ENCODE measurements at places on chromosomes 12 and 14.

DNA sequence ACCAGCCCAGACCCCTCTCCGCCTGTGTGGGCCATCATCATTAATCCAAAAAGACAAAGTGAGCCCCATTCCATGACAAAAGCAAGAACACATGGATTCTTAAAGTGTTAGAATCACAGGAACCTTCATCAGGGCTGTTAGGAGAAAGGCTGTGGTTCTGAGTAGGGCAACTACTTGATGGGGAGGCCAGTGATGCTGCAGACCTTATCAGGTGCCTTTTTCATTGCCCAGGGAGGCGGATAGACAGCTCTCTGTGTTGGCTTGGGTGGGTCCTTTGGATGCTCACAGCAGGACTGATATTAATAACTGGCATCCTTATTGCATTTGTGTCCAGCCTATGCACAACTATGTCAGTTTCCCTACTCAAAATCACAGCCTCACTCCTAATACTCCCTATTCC, 2.3 kb downstream of the HEBP1 start:
- DNase-seq, result no peak

GRCh38 chr14:32014057-32014456, 63.0 kb upstream of the ARHGAP5 start:
- no peak for DNase-seq

- no peak for DNase-seq
Measured at GRCh38 chr12:68800294-68800693, 7.7 kb upstream of the MDM2 start.

GRCh38 chr12:51067771-51068170, 15.6 kb downstream of the CSRNP2 start:
- DNase-seq, result no peak

- no peak for DNase-seq
Measured at GRCh38 chr12:96441816-96442215, 41.6 kb upstream of the CDK17 start.

DNA sequence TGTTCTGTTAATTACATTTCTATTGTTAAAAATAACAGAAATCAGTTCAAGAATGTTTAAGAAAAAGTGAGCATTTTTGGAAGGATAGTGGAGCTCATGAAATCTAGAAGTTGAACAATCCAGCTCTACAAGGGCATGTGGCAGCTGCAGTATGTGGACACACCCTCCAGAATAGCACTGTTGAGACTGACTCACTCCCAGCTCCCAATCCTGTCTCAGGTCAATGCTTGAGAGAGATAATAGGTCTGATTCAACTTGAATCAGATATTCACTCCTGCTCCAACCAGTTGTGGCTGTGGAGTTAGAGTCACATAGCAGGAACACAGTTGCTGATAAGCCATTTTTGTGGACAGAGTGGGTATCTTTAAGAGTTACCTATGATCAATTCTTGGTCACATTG, 113.0 kb upstream of the NTF3 start:
- DNase-seq, result no peak

DNA sequence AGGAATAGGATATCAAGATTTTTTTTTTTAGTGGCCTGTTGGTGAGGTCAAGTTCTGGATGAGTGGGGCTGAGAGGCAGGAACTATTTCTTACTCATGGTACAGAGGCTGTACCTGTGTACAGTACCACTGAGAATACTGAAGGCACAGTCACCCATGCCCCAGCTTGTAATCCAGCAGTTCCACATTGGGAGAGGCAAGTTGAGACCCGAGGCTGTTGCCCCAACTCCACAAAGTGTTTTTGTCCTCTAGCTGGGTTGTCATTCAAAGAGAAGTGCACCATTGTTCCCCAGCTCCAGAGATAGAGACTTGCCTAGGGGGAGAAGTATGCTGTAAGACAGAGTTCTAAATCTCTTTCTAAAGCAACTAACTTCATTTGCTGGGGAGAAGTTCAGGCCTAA, 38.7 kb downstream of the ARID2 start:
- no peak for DNase-seq

- DNase-seq, result no peak
Measured at GRCh38 chr12:40225984-40226602, 1.3 kb downstream of the LRRK2 start.

DNA sequence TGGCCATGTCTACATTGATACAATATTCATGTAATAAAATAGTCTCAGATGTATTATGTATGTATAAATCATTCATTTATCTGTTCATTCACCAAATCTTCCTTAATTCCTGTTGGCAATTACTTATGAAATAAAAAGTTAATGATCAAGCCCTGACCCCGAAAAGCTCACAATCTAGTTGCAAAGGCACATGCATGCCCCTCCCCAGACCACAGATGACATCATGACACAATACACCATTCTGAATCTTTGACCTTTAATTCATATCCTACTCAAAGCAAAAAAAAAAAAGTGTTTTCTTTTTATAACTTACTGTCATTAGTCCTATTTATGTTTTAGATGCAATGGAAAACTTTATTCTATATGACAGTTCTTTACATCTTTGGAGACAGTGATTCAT, 346.9 kb downstream of the PRKD1 start:
- DNase-seq, result no peak

DNA sequence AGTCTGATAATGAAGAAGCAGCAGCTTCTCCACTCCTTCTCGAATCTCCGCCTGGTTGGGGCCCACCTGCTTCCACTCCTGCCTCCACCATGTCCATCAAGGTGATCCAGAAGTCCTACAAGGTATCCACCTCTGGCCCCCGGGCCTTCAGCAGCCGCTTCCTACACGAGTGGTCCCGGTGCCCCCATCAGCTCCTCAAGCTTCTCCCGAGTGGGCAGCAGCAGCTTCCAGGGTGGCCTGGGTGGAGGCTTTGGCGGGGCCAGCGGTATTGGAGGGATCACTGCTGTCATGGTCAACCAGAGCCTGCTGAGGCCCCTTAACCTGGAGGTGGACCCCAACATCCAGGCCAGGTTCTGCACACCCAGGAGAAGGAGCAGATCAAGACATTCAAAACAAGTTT, 381.0 kb upstream of the USP15 start:
- DNase-seq, result no peak

DNA sequence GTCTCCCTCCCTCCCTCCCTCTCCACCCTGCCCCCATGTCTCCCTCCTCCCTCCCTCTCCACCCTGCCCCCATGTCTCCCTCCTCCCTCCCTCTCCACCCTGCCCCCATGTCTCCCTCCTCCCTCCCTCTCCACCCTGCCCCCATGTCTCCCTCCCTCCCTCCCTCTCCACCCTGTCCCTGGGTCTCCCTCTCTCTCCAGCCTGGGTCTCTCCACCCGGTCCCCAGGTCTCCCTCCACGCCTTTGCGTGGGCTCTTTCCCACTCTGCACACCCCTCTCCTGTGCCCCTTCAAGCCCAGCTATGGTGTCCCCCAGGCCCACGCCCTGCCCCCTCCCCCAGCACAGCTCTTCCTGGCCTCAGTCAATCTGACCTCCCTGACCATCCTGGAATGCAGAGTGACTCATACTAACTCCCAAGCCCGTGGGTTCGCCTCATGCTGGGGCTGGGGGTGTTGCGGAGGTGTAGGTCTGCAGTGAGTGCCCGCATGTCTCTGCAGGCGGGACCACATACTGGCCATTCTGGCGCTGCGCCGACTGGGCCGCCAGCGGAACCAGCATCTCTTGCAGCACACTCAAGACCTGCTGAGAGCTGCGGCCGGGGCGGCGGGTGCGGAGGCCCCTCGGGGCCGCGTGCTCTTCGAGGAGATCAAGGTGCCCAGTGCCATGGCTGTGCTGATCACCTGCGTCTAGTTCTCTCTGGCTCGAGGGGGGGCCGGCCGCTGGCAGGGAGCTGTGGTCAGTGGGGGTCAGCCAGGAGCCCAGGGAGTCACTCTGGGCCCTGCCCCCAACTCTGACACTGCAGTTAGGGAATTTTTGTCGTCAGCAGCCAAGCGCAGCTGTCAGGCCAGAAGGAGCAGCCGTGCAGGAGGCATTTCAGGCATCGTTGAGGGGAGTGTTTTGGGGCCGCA, 13.5 kb upstream of the TNFAIP2 start:
- DNase-seq, result no peak

DNA sequence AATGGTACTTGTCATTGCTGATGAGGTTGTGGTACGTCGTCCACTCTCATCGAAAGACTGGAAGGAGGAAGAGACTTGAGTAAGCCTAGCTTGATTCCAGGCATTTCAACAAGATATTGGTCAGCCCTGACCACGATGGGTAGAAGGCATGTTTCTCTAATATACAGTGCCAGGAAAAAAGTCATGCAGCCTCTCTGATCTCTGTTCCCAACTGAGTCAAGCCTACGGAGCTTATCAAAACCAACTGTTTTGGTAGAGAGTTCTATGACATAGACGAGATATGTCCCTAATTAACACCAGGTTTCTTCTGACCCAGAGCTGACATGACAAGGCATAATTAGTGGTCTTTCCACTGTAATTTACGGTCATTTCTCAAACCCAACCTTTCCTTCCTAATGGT, 58.5 kb downstream of the NIN start:
- no peak for DNase-seq

DNA sequence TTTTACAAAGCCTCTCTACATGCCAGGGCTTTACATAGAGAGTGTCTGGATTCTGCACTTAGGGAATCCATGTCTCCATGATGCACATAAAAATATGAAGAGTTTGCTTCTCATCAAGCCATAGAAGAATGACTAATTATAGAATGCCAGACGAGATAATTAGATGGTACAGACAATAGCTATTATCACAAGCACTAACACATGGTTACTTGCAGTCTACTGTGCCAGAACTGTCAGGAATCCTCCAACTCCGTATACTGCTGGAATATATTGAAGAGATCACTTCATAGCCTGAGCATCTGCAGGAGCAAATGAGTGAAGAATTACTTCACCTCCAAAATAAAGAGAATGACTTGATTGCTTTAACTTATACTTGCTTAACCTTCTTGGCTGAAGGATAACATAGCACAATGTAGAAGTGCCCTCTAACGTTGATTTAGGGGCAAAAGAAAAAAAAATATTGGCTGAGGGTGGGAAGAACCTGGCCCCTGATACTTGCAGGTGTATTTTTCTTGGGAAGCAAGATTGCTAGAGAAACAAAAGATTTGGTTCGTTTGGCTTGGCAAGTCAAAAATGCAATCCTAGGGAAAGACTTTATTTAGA, 272.8 kb upstream of the FAR2 start:
- DNase-seq, result no peak

DNA sequence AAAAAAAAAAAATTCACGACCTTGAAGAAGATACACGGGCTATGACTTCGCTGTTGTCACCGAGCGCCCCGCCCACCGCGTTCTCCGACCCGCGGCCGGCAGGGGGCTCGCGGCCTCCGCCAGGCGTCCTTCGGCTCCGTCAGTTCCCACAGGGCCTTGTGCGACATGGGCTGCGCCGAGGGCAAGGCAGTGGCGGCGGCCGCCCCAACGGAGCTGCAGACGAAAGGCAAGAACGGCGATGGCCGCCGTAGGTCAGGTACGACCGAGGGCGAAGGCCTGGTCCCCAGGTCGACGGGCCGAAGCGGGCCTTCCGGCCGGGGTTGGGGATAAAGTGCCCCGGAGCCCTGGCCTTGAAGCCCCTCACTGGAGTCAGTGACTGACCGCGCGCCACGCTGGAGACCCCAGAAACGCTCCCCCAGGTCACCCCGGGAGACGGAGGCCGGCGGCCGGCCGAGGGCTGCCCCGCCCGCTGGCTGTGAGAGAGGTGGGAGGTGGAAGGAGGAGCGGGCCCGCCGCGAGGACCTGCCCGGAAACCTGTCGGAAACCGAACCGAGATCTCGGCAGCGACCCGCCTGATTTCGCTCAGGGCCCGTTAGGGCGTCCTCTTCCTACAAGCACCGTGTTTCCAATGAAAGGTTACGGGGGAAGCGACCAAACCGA, at the start of gene TXNRD1:
TSS of gene TXNRD1 (plus strand) at position 142 of the 660 bp plus-strand sequence. CDS start at position 166, 24 bp downstream.
- peak; percentile 55 for DNase-seq

GRCh38 chr12:125564753-125565152, 499.5 kb downstream of the AACS start:
- DNase-seq, result no peak

- no peak for DNase-seq
Measured at GRCh38 chr12:100229036-100229635, 28.5 kb downstream of the ACTR6 start.

- no peak for DNase-seq
Measured at GRCh38 chr12:80549298-80549697, 105.3 kb downstream of the PTPRQ start.

- DNase-seq, result no peak
Measured at GRCh38 chr12:62683776-62684569, 217.3 kb downstream of the MON2 start.

GRCh38 chr12:460261-461230, 807 bp downstream of the B4GALNT3 start:
- DNase-seq, result no peak

DNA sequence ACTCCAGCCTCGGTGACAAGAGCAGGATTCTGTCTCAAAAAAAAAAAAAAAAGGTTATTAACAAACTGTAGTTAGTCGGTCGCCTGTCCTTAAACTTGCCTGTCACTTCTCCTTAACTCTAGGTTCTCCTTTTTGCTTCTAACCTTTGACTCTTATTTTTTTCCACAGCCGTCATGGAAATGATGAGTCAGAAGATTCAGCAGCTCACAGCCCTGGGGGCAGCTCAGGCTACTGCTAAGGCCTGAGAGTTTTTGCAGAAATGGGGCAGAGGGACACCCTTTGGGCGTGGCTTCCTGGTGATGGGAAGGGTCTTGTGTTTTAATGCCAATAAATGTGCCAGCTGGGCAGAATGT, 418 bp upstream of the MYG1 start:
- no peak for DNase-seq

DNA sequence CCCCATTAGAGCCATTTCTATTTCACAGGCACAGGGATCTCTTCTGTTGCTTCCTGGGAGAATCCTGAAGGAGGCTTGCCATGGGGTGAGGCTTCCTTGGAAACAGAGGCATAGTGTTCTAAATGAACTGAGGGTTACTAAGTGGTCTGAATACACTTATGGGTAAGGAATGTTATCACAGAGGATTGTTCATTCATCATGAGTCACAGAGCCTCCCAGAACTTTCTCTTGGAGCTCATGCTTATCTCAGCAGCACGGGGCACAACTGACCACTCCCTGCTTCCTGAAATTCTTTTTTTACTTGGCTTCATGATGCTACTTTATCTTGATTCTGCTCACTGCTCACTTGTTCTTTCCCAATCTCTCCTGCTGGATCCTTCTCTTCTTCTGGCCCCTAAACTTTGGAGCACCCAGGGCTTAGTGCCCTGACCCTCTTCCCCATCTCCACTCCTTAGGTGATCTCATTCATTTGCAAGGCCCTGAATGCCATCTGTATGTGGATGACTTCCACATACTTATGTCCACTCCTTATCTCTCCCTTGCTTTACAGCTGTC, 57.9 kb downstream of the ANO6 start:
- no peak for DNase-seq

DNA sequence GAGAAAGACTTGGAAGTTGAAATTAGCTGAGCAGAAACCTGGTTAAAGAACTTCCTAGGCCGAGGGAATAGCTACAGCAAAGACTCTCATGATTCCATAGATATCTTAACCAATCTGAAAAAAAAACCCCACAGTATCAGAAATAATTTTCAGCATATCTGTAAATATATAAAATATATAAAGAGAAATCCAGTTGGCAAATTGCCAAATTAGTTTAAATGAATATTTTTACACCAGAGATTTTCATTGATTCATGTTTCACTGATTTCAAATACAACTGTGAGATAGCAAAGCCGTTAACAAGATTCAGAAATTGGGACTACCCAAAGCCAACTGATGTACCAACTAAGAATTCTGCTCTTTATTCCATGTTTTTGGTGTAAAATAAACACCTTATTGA, 6.8 kb upstream of the PTPRR start:
- no peak for DNase-seq

Measured in stimulated activated CD8-positive, alpha-beta memory T cell treated with anti-CD3 and anti-CD28 coated beads, Interleukin-4, amount 100 ng/mL, for 1 hour (primary cell).